ENCODE measurements at places on chromosomes 12 and 14. TPM values are rescaled to one million over a fixed set of nuclear protein-coding genes. Genes with fewer than 3 reads are reported as not detected.

TPH2 gene
- not detected for total RNA-seq

RNU6-7 gene
- total RNA-seq = not detected

- H3K27ac ChIP-seq = no peak overlapping the region
- H3K27me3 ChIP-seq = peaks cover 25% of the 10 kb centered on the region
- H3K4me3 ChIP-seq = no peak overlapping the region
- no peaks in the 10 kb centered on the region for H3K4me1 ChIP-seq
Measured at GRCh38 chr14:61217516-61217915, 63.6 kb downstream of the TMEM30B start.

GRCh38 chr14:43418324-43418723, 1088.8 kb downstream of the FSCB start:
- no peaks in the 10 kb centered on the region for H3K36me3 ChIP-seq
- H3K4me1 ChIP-seq = no peaks in the 10 kb centered on the region

HECTD4 gene
- total RNA-seq = 24.4 TPM

- H3K27ac ChIP-seq = no peak overlapping the region
- no peaks in the 10 kb centered on the region for H3K27me3 ChIP-seq
- H3K4me3 ChIP-seq = no peak overlapping the region
Measured at GRCh38 chr12:78726854-78727253, 137.7 kb upstream of the SYT1 start.

- no peak overlapping the region for H3K27ac ChIP-seq
- no peaks in the 10 kb centered on the region for H3K36me3 ChIP-seq
- H3K4me1 ChIP-seq = peaks cover 6% of the 10 kb centered on the region
- no peak for DNase-seq
- no peak overlapping the region for H3K4me3 ChIP-seq
- peaks cover 9% of the 10 kb centered on the region for H3K27me3 ChIP-seq
Measured at GRCh38 chr14:105971593-105972500, 445.5 kb downstream of the TMEM121 start.

METTL1 gene
- total RNA-seq = 32.0 TPM

LRTM2 gene
- not detected for total RNA-seq

BDKRB2 gene
- 0.12 TPM for total RNA-seq

- no peak overlapping the region for H3K4me3 ChIP-seq
- DNase-seq = no peak
- no peaks in the 10 kb centered on the region for H3K36me3 ChIP-seq
- H3K4me1 ChIP-seq = no peaks in the 10 kb centered on the region
- H3K27me3 ChIP-seq = no peaks in the 10 kb centered on the region
Measured at GRCh38 chr12:57139796-57140649, 7.4 kb downstream of the LRP1-AS start.

BIN2 gene
- total RNA-seq = 64.6 TPM

- peaks cover 3% of the 10 kb centered on the region for H3K27me3 ChIP-seq
- no peaks in the 10 kb centered on the region for H3K4me1 ChIP-seq
- no peak overlapping the region for H3K4me3 ChIP-seq
- no peak overlapping the region for H3K27ac ChIP-seq
- no peak for DNase-seq
- H3K36me3 ChIP-seq = no peaks in the 10 kb centered on the region
Measured at GRCh38 chr14:104555430-104556255, 23.9 kb upstream of the C14orf180 start.

DNA sequence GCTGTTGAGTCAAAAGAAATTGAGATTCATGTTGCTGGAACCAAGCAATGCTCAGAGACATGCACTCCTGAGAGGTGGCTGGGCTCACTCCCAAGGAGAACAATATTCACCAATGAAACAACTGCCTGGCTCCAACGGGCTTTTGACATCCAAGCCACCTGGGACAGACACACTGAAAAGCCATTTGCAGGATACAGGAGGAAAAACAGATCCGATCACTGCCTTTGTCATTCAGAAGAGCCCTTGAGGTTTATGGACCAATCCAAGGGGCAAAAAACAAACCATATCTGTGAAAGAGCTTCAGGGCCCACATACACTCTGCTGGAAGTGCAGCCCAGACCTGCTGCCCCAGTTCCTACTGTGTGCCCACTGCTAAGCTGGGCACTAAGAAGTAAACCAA, 277.5 kb downstream of the NUAK1 start:
- DNase-seq = no peak
- peaks cover 5% of the 10 kb centered on the region for H3K27me3 ChIP-seq
- no peaks in the 10 kb centered on the region for H3K36me3 ChIP-seq

CD27 gene
- total RNA-seq = 39.3 TPM

GRCh38 chr12:51847643-51848325, 734 bp downstream of the FIGNL2 start:
- no peak overlapping the region for H3K4me3 ChIP-seq
- H3K36me3 ChIP-seq = no peaks in the 10 kb centered on the region
- peaks cover 41% of the 10 kb centered on the region for H3K27me3 ChIP-seq
- DNase-seq = no peak

ANO4 gene
- not detected for total RNA-seq

DNA sequence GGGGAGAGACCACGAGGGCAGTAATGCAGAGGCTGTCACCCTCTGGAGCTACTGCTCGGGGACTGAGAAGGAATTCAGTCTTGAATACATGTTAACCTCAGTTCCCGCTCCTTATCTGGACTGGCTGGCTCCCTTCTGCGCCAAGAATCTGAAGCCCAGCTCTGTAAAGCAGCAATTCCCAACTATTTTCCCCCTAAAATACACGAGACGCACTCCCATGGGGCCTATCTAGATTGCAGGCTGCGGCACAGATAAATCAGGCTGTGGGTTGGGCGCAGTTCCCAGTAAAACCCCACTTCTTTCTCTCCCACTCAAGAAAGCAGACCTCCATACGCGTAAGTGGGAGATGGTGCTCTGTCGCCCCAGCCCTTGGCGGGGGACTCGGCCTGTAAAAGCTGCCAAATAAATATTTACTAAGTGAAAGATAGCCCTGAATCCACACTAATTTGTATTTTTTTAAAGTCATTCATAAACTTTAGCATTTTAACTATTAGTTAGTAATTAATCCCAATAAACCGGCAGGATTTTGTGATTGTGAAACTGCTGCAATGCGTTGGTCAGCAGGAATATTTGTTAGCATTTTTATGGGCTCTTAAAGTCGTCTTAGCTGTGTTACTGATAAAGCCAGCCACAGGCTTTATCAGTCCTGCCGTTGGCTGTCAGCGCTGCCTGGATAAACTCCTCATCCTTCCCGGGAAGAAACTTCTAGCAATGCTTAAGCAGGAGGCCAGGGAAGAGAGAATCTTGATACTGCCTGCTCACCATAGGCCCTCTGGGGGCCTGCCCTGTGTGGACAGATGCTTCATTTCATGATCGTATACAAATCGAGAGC, 17.8 kb downstream of the FBXL14 start:
- H3K4me1 ChIP-seq = no peaks in the 10 kb centered on the region
- no peak for DNase-seq
- no peak overlapping the region for H3K4me3 ChIP-seq
- peaks cover 2% of the 10 kb centered on the region for H3K36me3 ChIP-seq

DNA sequence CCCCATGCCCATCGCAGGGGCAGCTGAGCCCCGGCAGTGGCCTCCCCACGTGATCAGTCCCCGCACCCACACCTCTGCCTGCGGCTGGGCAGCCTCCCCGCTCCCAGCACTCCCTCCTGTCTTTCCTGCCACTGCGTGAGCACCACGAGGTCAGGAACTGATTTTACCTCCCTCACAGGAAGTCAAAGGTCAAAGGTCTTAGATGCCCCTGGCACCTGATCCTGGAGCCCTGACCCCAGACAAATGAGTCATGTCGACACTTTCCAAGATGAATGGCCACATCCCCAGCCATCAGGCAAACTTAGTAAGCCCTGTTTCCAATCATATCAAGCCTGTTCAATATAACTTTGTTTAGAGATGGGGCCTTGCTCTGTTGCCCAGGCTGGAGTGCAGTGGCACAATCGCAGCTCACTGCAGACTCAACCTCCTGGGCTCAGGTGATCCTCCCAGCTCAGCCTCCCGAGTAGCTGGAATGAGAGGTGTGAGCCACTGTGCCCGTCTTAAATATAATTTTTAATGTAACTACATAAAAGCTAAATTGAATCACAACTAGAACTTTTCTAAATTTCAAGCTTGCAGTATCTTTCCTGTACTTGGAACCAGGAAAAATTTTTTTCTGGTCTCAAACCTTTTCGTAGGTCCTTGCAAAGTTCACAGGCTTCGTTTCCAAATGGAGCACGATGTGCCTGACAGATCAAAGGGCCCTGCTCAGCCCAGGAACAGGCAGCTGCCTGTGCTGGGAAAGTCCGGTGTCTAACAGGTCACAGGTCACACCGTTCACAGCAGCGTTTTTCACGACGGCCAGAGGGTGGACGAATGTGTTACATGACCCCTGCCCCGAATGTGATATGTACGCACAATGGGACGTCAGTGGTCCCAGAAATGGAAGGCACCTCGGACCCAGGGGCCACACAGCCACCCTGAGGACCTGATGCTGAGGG, 1.9 kb downstream of the LRCOL1 start:
- no peak overlapping the region for H3K4me3 ChIP-seq
- H3K27me3 ChIP-seq = peaks cover 44% of the 10 kb centered on the region
- H3K27ac ChIP-seq = no peak overlapping the region
- peaks cover 5% of the 10 kb centered on the region for H3K4me1 ChIP-seq
- H3K36me3 ChIP-seq = no peaks in the 10 kb centered on the region

- peaks cover 10% of the 10 kb centered on the region for H3K4me1 ChIP-seq
- H3K27ac ChIP-seq = no peak overlapping the region
- no peak for DNase-seq
- H3K4me3 ChIP-seq = no peak overlapping the region
- no peaks in the 10 kb centered on the region for H3K36me3 ChIP-seq
Measured at GRCh38 chr12:75784591-75784990, 247.0 kb downstream of the PHLDA1 start.

- no peaks in the 10 kb centered on the region for H3K4me1 ChIP-seq
- H3K27me3 ChIP-seq = no peaks in the 10 kb centered on the region
- no peak overlapping the region for H3K4me3 ChIP-seq
- no peaks in the 10 kb centered on the region for H3K36me3 ChIP-seq
Measured at GRCh38 chr14:67579040-67579439, 21.0 kb downstream of the PIGH start.

GALNT6 gene
- total RNA-seq = 13.1 TPM

DNA sequence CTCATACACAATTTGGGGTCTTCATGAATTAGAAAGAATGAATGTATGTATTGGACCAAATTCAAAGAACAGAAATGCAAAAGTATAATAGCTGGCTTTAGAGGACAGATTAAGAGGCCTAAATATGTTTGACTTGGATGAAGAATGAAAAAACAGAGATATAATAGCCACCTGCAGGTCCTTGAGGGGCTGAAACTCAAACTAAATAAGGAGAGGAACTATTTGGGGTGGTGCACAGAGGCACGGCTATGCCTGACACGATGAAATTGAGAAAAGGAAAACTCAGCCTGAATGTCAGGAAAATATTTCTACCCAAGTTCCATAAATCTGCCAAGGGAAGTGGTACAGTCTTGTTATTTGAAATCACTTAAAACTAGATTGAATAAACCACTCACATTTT, 222.9 kb upstream of the DDHD1 start:
- no peak overlapping the region for H3K4me3 ChIP-seq
- DNase-seq = no peak
- H3K36me3 ChIP-seq = no peaks in the 10 kb centered on the region
- no peaks in the 10 kb centered on the region for H3K27me3 ChIP-seq
- H3K27ac ChIP-seq = no peak overlapping the region

ADAM21 gene
- total RNA-seq = 0.14 TPM

DNA sequence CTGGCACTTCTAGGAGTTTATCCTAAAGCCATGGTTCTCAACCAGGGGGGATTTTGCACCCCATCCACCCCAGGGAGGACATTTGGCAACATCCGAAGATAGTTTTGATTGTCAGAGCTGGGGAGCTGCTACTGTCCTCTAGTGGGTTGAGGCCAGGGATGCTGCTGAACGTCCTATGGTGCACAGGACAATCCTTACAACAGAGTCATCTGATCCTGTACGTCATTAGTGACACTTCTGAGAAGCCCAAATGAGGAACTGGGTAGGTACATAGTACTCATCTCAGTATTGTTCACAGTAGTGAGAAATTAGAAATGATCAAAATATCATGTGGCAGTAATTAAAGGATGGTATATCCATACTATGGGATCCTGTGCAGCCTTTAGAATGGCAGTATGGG, 185.1 kb downstream of the CHST11 start:
- no peak for DNase-seq
- H3K27me3 ChIP-seq = no peaks in the 10 kb centered on the region
- H3K27ac ChIP-seq = no peak overlapping the region
- peaks cover 28% of the 10 kb centered on the region for H3K36me3 ChIP-seq
- peaks cover 52% of the 10 kb centered on the region for H3K4me1 ChIP-seq
- H3K4me3 ChIP-seq = no peak overlapping the region

GRCh38 chr12:100166232-100166631, 23.6 kb upstream of the BLTP3B start:
- H3K27me3 ChIP-seq = no peaks in the 10 kb centered on the region
- H3K27ac ChIP-seq = no peak overlapping the region
- no peak overlapping the region for H3K4me3 ChIP-seq
- DNase-seq = no peak
- no peaks in the 10 kb centered on the region for H3K36me3 ChIP-seq

GRCh38 chr12:43009846-43010240, 420.3 kb upstream of the PRICKLE1 start:
- no peak overlapping the region for H3K27ac ChIP-seq
- H3K4me1 ChIP-seq = no peaks in the 10 kb centered on the region
- no peaks in the 10 kb centered on the region for H3K36me3 ChIP-seq
- no peak overlapping the region for H3K4me3 ChIP-seq
- H3K27me3 ChIP-seq = no peaks in the 10 kb centered on the region

ASCL1 gene
- total RNA-seq = not detected

DNA sequence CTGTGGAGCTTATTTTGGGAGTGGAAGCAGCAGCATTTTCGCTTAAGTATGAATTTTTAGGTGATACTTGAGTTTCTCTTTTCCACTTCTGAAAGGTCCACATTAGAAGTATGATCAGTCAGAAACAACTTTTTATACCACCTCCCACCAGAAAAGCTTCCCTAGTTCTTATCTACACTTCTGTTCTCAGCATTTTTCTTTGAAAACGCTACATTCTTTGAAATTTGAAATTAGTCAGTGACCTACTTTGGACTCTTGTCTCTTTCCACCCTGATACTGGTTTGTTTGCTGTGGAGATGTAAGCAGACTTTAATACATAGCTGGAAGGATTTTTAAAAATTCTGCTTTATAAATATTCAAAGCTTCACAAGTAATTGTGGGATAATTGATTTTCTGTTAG, 22.2 kb downstream of the PCBP2 start:
- peak overlapping the region; percentile 94 for H3K27ac ChIP-seq
- no peaks in the 10 kb centered on the region for H3K27me3 ChIP-seq

- no peaks in the 10 kb centered on the region for H3K4me1 ChIP-seq
- no peak overlapping the region for H3K4me3 ChIP-seq
- H3K36me3 ChIP-seq = peaks cover 14% of the 10 kb centered on the region
- no peaks in the 10 kb centered on the region for H3K27me3 ChIP-seq
- DNase-seq = no peak
Measured at GRCh38 chr14:65019944-65020566, 33.4 kb downstream of the FNTB start.

GLI1 gene
- total RNA-seq = 0.07 TPM

- no peak for DNase-seq
- H3K4me3 ChIP-seq = no peak overlapping the region
- H3K4me1 ChIP-seq = no peaks in the 10 kb centered on the region
- H3K36me3 ChIP-seq = peaks cover 1% of the 10 kb centered on the region
Measured at GRCh38 chr12:8564656-8565055, 24.0 kb upstream of the CLEC4E start.

GRCh38 chr12:97877404-97877803, 414.8 kb downstream of the RMST start:
- no peaks in the 10 kb centered on the region for H3K27me3 ChIP-seq
- no peak for DNase-seq
- H3K4me3 ChIP-seq = no peak overlapping the region
- no peaks in the 10 kb centered on the region for H3K4me1 ChIP-seq
